ENCODE measurements at places on chromosomes 5 and 9. TPM values are rescaled to one million over a fixed set of nuclear protein-coding genes. Genes with fewer than 3 reads are reported as not detected.

Gene TAF11L3
- not detected for polyA plus RNA-seq

Gene GBGT1
- 1.8 TPM for polyA plus RNA-seq

Gene B4GALT7
- polyA plus RNA-seq: 22.3 TPM

Gene CEP78
- polyA plus RNA-seq: 32.3 TPM

Gene IFNA13
- polyA plus RNA-seq: not detected

Gene GABRA6
- not detected for polyA plus RNA-seq

Gene TAF11L10
- polyA plus RNA-seq: not detected

Gene CDK7
- polyA plus RNA-seq: 45.0 TPM

Gene ADGRV1
- polyA plus RNA-seq: 12.3 TPM

Gene CCDC127
- polyA plus RNA-seq: 12.8 TPM

Gene GGTA1
- polyA plus RNA-seq: 3.9 TPM

Gene MZB1
- 0.76 TPM for polyA plus RNA-seq

Gene PCDHB10
- 8.7 TPM for polyA plus RNA-seq

Gene PRLR
- polyA plus RNA-seq: 34.4 TPM

Gene NOXA1
- polyA plus RNA-seq: 5.7 TPM

Gene PRSS3
- 2.1 TPM for polyA plus RNA-seq

Gene ORM2
- polyA plus RNA-seq: not detected

Gene CAMK2A
- polyA plus RNA-seq: 5.2 TPM

Gene MED27
- polyA plus RNA-seq: 22.3 TPM

Gene IL33
- 13.5 TPM for polyA plus RNA-seq

Gene HAVCR2
- 10.1 TPM for polyA plus RNA-seq

Gene HMCN2
- 0.50 TPM for polyA plus RNA-seq

Gene NR5A1
- polyA plus RNA-seq: not detected

Gene CCNB1
- 87.6 TPM for polyA plus RNA-seq

Gene CKMT2
- 5.7 TPM for polyA plus RNA-seq

Gene PITX1
- 0.05 TPM for polyA plus RNA-seq

Gene SPATA31E1
- polyA plus RNA-seq: not detected

Gene CCL21
- polyA plus RNA-seq: 11.7 TPM

Gene SLC24A2
- 0.04 TPM for polyA plus RNA-seq

Gene CNTNAP3
- 4.0 TPM for polyA plus RNA-seq

Gene GNA14
- 17.3 TPM for polyA plus RNA-seq

Gene DHX29
- 49.1 TPM for polyA plus RNA-seq

Gene ADAMTS16
- polyA plus RNA-seq: 83.9 TPM

Gene GAPT
- polyA plus RNA-seq: 1.7 TPM

Gene ADAMTS6
- polyA plus RNA-seq: 2.0 TPM

Gene RPL12
- polyA plus RNA-seq: 1,556 TPM

Gene WDR5
- 39.1 TPM for polyA plus RNA-seq

Gene IFNA21
- polyA plus RNA-seq: not detected

Gene DPYSL3
- 36.8 TPM for polyA plus RNA-seq

Gene NAA35
- 31.4 TPM for polyA plus RNA-seq

Gene DNM1
- 86.6 TPM for polyA plus RNA-seq

Gene PHYHD1
- polyA plus RNA-seq: 59.6 TPM

Gene GLRA1
- polyA plus RNA-seq: not detected

Gene DCAF10
- 34.8 TPM for polyA plus RNA-seq

Gene FOXE1
- polyA plus RNA-seq: not detected

Gene GTF2H2C
- 37.0 TPM for polyA plus RNA-seq

Gene DNAI1
- 1.9 TPM for polyA plus RNA-seq

Gene SPATA31D4
- polyA plus RNA-seq: not detected

Gene PFN3
- polyA plus RNA-seq: 1.1 TPM

Gene DAPK1
- 65.9 TPM for polyA plus RNA-seq

Gene FBXL7
- polyA plus RNA-seq: 30.1 TPM

Gene GRM6
- 0.90 TPM for polyA plus RNA-seq
